ENCODE measurements at places on chromosomes 13 and 19.
A peak's percentile ranks its signal among the peaks of the same experiment; 100 is the strongest.

- DNase-seq = peak; percentile 50
Observed at GRCh38 chr19:49502866-49503581, 6.8 kb downstream of the RPS11 start.

- DNase-seq = peak; percentile 47
Observed at GRCh38 chr13:74246487-74246886, 112.3 kb upstream of the KLF12 start.

DNA sequence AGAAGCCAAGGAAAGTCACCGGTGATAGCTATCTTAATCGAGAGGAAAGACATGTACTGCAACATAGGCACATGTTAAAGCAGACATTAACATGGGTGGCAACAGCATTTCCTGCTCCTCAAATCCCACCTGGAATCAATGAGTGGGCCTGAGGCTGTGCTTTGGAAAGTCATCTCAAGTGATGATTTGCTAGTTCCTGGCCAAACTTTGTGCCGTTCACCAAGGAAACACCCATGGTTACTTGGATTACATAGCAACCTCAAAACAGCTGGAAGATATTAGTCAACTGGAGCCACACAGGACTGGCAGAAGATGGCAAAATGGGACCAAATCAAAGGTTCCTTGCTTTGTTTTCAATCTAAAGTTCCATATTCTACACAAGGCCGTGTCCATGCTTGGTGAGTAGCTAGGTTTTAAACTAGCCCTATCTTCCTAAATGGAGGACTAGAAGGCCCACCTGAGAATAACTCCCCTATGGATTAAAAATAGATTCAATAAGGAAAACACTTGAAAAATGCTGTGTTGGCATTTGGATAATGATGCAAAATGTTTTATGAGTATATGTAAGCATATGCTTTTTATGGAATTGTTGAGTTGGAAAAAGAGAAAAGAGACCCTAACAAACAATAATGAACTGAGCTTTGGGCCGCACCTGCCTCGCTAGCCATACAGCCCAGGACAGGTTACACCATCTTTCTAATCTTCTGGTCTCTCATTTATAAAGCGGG is 144.5 kb downstream of the RGCC start:
- DNase-seq = no peak

- no peak for DNase-seq
Observed at GRCh38 chr13:102234618-102235017, 167.2 kb downstream of the FGF14 start.

DNA sequence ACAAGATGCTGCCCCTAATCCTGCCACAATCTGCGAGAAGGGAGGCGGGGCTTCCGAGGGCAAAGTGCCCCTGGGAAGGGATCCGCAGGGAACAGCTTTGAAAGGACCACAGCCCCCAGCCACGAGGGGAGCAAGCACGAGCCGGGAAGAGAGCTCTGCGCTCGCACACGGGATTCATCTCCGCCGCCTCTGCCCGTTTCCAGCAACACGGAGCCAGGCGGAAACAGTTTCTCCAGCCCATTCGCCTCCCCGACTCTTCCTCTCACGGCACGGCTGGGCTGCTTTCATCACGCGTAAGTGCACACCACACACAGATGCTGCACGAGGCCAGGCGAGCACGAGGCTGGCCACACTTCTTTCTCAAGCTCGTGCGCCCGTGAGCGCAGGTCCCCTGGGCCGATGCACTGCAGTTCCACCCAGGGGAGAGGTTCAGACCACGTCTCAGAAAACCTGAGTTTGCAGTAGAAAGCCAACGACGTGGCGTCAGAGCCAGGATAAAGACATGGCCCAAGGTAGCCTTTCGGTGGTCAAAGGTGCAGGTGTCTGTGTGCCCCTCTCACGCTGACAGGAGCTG is 33.6 kb downstream of the NAXD start:
- no peak for DNase-seq

DNA sequence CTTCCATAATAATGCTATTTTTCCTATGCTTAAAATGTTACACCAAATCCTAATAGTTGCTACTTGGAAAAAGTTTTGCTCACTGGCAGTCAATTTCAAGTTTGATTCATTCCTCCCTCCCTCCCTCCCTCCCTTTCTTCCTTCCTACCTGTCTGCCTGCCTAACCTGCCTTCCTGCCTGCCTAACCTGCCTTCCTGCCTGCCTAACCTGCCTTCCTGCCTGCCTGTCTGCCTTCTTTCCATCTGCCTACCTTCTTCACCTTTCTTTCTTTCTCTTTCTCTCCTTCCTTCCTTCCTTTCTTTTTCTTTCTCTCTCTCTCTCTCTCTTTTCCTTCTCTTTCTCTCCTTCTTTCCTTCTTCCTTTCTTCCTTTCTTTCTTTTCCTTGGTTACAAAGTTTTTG is 418.7 kb downstream of the PCDH9 start:
- no peak for DNase-seq

- no peak for DNase-seq
Observed at GRCh38 chr19:3006075-3006767, 22.9 kb downstream of the TLE2 start.

DNA sequence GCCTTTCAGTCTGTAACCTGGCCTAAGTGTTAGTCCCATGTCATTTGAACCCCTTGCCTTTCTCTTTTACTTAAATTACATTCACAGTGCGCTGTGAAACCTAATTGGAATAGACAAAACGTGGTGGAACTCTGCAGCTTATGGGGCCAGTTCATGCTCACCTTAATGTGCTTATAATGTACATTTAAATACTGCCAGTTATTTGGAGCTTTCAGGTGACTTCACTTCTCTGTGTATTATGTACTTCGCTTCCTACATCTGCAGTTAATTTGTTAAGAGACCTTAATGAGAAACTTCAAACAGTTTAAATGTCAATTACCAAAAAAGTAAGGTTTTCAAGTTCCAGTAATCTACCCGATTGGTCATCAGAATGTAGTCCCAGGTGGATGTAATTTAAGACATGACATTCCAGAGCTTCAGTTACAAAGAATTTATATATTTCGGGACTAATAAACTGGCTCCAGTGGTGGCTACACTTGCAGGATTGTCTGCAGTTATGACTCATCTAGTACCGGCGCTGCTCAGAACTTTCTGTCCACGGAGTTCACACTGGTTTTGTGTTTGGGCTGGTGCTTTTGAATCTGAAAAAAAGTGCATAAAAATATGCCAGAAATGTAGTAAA is 125.3 kb downstream of the TM9SF2 start:
- DNase-seq = no peak

- DNase-seq = no peak
Observed at GRCh38 chr19:56177564-56178243, 1.9 kb downstream of the GALP start.

- no peak for DNase-seq
Observed at GRCh38 chr19:41457241-41457640, 14.3 kb downstream of the ERICH4 start.

DNA sequence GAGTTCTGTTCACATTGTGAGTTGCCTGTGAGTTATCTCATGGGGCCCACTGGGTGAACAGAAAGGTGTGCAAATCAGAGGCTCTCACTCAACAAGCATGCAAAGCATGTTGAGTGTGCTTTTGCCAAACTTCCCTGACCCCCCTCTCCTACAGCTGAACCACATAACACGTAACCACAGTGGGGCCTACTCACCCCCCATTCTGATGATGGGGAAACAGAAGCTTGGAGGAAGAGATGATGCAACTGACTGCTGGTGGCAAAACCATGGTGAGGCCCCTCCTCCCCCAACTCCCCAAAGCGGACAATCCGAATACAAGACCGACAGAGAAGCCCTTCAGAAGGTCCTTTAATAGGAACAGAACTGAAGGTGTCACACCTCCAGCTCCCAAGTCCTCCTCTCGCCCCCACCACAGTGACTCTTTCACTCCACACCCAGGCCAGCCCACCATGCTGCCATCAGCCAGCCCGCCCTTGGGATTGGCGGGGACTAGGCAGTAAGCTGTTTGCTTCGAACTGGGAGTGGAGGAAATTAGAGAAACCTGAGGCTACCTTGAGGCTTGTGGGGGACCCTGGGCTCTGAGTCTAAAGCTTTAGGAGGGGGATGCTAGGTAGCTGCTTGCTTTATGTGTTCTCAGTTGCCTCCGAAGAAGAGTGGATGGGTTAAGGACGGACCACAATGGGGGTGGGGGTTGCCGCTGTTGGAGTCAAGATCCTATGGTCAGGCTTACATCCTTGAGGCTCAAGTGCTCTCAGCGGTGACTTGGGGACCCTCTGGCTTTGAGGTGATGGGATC is 3.8 kb downstream of the ZNF784 start:
- no peak for DNase-seq

DNA sequence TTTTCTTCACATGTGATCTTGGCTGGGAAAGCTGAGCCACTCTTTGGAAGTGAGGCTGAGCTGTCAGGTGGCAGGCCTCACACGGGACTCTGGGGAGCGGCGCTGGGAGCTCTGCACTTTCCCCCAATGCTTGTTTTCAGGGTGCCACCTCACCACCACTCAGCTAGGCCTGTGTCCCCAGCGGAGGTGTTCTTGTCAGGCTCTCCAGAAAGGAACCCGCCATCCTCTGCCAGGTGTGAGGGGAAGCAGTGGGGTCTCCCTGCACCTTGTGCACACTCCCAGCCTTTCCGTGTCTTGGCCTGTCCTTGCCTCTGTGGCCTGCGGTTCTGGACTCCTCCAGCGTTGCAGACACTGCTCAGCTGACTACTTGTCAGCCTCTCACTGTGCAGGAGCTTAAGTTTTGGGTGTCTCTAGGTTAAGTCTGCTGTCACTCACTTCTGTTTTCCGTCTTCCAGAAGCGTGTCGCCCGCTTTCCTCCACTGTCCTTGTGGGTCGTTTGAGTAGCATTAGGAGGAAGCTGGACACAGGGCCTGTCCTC is 51.9 kb downstream of the GGACT start:
- no peak for DNase-seq

- DNase-seq = no peak
Observed at GRCh38 chr19:3188627-3189596, 3.2 kb downstream of the NCLN start.

DNA sequence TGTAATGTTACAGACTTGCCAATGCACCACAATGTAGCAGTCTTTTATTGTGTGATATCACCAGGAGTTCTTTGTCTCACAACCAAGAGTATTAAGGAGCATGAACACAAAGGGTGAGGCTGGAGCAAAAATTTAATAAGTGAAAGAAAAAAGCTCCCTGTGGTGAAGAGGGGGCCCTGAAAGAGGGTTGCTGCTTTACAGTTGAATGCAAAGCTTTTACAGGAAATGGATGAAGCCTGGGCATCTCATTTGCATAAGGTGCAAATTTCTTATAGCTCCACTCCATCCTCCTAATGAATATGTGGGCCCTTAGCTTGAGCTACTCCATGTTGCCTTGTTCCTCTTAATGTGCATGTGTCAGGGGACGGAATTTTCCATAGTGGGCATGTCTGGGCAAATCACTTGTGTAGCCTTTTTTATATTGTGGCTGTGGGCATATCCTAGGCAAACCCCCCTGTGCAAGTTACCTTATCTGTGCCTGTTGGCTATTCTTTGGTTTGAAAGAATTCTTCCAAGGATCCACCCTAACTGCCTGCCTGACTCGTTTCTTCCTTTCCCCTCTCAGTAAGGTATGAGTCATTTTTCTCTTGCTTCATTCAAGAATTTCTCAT is 45.3 kb upstream of the TRPC4 start:
- no peak for DNase-seq

DNA sequence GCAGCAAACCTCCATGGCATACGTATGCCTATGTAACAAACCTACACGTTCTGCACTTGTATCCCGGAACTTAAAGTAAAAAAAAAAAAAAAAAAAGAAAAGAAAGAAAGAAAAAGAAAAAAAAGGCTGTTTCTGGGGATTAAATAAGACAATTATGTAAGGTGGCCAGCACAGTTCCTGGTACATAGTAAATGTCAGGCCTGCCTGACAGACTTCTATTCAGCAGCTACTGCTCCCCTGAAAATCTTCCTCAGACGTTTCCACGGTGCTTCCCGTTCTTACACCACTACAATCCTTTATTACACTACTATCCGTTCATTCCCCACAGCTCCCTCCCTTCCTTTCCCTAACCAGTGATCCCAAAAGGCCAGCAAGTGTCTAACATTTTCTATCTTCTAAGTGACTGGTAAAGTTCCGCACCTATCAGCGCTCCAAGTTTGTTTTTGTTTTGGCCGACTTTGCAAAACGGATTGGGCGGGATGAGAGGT is 636 bp upstream of the RB1 start:
- DNase-seq = no peak

DNA sequence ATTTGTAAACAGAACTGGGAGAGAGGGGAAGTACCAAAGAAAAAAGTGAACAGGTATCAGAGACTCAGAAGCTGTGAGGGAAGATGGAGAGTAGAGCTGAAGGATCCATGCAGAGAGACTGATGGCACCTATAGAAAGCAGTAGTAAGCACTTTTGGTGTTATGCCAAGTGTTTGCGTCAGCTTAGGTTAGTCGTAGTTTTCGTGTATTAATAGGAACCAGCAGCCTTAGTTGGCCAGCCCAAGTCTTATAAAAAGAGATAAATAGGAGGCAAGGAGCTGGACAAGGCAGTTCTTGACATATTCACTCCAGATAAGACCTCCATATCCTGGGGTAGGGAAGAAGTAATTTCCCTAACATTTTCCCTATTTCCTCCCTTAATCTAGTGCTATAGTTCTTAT is 214.2 kb downstream of the OXGR1 start:
- no peak for DNase-seq

DNA sequence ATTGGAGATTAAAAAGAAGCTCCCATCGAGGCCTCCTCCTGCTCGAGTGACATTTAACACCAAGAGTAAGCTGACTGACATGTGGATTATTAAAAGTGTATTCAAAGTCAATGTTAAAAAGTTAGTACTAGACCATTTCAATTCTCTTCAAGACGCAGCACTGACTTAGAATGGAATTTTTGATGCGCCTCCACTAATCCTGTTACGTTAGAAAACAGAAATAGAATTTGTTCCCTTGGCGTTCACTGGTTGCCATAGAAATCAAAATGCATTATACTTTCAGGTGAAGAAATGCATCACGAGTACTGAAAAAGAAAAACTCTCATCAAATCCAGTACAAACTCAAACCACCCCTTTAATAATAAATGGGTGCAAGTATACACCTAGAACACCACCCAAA is 42.2 kb downstream of the BRD4 start:
- no peak for DNase-seq

GRCh38 chr13:107713314-107713713 is 502.0 kb downstream of the LIG4 start:
- no peak for DNase-seq

DNA sequence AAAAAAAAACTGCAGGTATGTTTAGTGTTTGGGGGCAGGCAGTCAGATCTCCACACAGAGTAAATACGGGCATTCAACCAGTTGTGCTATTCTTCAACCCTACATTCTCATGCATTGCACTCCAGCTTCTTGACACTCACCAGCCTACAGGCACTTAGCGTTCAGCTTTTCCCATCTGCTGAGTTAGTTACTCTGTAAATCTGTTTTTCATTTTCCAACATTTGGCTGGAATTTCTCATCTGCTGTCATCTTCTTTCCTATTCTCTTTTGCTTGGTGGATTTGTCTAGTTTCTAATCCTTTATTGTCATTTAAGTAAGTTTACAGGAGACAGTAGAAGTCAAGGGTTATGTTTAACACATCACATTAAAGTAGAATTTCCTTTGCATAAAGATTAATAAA is 1318.9 kb downstream of the OLFM4 start:
- DNase-seq = no peak

- DNase-seq = no peak
Observed at GRCh38 chr13:51158880-51159518, 47.9 kb upstream of the C13orf42 start.
